ENCODE measurements at places on chromosomes 2 and 18. TPM values are rescaled to one million over a fixed set of nuclear protein-coding genes. Genes with fewer than 3 reads are reported as not detected.

GRCh38 chr18:30481871-30482270 lies 560.7 kb downstream of the DSC3 start:
- no peak for DNase-seq

- no peak for DNase-seq
Measured at GRCh38 chr2:168404764-168405163, 51.3 kb upstream of the CERS6 start.

GRCh38 chr2:8525582-8526402 lies 156.1 kb upstream of the ID2 start:
- no peak for DNase-seq

The PARD6G gene
- total RNA-seq = 12.5 TPM

The CYS1 gene
- total RNA-seq = 1.3 TPM

The VRK2 gene
- total RNA-seq = 15.2 TPM

Measured in skin of body (tissue), 3 donors.